ENCODE measurements at places on chromosomes 5 and 9.

GRCh38 chr5:36441280-36441679, 139.6 kb upstream of the RANBP3L start:
- DNase-seq = no peak

- DNase-seq = no peak
Observed at GRCh38 chr5:58746321-58746720, 163.4 kb downstream of the RAB3C start.

DNA sequence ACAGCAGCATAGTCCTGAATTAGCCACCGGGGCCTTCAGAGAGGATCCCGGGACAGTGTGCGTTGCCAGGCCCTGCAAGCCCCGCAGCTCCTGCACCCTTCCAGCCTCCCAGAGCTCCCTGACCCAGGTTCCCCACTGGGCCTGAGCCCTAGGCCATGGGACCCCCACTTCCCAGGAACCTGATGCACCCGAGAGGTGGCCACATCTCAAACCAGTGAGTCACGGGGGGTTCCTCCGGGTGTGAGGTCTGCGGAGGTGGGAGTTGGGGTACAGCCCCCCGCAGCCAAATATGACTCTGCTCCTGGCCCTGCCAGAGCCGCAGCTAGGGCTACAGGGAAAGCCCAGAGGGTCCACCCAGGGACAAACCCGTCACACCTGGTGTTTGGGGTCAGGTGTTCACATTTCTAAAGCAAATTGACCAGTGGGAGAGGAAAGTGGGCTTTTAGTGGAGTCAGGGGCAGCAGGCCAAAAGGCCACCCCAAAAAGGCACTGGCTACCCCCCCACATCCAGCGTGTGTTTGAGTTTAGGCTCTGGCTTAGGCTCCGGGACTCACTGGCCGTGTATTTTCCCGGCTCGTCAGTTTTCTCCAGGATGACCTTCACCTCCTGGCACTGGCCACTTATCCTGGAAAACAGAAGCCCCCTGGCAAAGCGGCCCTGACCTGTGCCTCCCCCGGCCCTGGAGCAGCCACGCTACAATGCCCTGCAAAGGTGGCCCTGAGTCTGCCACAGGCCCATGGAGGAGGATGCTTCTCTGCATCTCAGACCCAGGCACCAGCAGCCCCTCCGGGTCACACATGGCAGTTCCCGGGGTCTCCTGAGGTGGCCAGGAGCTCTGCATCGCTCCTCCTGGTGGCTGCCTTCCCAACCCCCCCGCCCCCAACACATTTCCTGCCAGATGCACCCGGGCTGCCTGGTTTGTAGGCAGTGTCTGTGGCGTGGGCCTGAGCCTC, 17.4 kb upstream of the OBP2B start:
- no peak for DNase-seq

- no peak for DNase-seq
Observed at GRCh38 chr5:111762895-111763294, 5.9 kb upstream of the NREP start.

DNA sequence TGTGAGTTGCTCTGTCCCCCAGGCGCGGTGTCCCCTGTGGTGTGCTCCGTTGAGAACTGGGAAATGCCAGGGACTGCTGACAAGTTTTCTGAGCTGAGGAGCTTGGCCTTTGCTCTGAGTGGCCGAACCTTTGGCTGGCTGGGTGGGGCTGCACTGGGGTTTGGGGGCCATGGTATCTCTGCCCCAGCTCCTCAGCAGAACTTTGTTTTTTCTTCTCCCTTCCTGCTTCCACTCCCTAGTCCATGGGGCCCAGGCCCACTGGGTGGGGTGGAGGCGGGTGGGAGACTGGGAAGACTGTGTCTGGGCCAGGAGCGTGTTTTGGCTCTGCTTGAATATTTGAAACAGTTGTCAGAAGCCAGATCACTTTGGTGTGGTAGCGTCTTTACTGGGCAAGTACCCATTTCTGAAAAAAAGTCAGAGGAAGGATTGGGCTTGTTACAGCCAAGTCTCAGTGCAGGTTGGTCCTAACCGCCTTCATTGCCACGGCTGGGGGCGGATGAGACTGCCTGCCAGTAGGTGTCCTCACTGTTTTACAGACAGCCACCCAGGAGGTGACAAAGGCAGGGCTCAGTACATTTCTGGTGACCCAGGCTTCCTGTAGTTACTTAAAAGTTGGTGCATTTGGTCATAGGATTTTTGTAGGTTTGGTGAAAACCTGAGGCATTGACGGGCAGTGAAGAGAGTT, 92.7 kb downstream of the DAB2IP start:
- DNase-seq = peak; percentile 23

DNA sequence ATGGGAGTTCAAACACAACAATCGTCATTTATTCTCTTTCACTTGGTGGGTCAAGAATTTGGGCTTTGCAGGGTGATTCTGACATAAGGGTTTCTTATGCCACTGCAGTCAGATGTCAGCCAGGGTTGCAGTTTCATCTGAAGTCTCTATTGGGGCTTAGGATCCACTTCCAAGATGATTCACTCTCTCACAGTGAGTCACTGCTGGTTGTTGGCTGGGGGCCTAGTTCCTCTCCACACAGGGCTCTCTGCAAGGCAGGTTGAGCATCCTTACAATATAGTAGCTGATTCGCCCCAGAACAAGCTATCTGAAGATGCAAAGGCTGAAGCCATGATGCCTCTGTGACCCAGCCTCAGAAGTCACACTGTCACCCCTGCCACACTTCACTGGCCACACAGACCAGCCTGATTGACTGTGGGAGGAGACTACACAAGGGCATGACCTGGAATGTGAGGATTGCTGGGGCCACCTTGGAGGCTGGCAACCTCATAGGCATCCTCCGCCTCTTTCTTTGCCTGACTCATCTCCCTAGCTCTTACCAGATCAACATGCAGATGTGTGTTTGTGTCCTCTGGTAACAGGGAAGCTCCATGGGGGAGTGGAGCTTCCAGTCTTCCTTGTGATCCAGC, 4.5 kb upstream of the CARD19 start:
- peak; percentile 67 for DNase-seq

- no peak for DNase-seq
Observed at GRCh38 chr9:20015427-20015931, 226.6 kb upstream of the SLC24A2 start.

- DNase-seq = no peak
Observed at GRCh38 chr9:91658513-91659105, 235.0 kb upstream of the NFIL3 start.

DNA sequence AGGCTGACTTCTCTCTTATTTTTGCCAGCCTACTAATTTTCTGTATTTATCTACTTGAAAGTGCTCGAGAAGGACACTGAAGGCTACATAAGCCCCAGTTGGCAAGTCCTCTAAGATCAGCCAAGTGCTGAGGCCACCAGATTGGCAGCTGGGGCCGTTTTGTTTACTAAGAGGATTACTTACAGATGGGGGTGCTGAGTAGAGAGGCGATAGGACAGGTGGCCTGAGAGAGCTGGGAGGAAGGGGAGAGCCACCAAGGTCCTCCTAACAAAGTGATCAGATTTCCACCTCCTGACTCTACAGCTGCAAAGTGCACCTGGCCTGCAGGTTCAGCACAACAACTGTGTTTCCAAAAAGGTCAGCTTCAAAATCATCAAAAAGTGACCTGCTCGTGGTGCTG, 32.9 kb downstream of the FRMD3 start:
- DNase-seq = no peak

DNA sequence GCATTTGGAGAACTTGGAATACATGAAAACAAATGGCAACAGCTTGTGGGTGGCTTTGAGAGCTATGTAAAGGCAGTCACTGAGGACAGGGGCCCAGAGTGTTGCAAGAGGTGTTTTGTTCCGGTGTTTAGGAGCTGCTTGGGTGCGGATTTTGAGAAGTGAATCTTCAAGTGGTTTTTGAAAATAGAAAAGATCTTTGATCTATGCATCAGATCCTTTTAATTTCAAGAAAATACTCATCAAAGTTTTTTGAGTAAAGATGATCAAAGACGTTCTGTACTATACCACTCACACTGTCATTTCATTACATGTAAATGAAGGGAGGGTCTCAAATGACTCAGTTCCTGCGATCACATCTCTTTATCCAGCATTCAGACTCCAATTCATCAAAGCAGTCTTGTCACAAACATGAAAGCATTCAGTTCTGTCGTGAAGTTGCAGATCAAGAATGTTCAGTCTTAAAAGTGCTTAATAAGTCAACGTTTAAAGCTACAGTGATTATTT, 112.5 kb downstream of the WDR41 start:
- DNase-seq = peak; percentile 52

DNA sequence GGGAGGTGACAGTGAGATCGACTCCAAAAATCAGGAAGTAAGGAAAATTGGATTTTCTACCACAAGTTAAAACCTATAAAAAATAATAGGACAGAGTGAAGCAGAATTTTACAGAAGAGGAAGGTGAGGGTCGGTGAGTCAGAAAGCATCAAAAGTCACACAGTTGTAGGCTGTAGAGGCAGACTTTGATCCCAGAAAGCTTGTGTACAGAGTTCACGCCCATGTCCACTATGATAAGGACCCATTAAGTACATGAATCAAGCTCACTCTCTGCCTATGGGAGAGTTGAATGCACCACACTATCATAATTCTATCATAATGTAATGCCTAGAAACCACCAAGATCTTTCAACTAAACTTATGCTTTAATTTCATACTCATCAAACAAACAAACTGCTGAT, 291.2 kb downstream of the PRELID2 start:
- DNase-seq = no peak

GRCh38 chr5:143106174-143106573, 297.3 kb downstream of the NR3C1 start:
- no peak for DNase-seq

DNA sequence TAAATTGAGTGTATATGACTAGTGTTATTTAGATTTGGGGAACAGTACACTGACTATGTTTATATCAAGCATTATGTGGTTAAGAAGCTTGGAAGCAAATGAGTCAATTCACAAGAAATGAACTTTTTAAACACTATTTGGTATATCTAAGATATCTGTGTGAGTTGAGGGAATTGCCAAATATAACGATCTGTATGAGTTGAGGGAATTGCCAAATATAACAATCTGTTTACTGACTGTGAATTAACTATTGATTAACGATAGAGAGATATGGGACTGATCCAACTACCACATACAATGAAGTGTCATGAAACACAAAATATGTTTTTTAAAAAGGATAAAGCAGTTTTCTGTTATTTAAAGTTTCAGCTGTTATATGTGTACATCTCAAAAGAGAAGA, 301.4 kb downstream of the TENT4A start:
- no peak for DNase-seq

DNA sequence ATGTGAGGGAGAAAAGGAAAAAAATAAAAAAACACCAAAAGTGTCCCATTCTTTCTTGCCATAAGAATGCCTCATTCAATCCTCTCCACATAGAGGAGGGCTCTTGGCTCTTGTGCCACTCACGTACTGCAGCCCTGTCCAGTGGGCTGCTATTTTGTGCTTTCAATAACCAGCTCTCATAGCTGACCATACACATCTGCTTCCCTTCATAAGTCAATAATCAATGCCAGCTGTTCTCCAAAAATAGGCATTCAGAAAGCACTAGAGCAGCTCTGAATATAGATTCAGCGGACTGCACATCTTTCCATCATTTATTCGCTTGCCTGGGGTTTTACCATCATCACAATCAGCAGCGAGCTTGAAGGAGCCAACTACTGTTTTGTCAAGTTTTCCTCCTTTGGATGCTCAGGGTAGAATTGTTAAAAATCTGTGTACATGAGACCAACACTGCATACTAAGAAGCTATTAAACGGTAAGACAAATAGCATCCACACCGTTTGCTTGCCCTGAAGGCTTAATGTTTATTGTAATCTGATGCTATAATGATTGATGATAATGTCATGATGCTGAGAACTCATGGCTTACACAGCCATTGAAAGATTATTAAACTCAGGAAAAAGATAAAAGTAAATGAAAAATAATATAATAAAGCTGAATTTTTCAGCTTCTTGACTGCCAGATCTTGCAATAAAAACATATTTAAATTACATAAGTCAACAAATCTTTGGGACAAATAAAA, 80.0 kb downstream of the OXCT1 start:
- DNase-seq = no peak

DNA sequence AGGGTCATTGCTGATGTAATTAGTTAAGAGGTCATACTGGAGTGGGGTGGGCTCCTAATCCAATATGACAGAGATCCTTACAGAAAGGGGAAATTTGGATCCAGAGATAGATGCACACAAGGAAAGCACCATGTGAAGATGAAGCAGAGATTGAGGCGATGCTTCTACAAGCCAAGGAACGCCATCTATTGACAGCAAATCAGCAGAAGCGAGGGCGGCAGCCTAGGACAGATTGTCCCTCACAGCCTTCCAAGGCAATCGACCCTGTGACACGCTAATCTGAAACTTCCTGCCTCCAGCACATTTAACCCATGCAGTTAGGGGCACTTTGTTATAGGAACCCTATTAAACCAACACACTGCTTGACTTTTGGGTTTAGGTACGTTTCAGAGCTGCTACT, 285.1 kb upstream of the DAP start:
- DNase-seq = no peak

- no peak for DNase-seq
Observed at GRCh38 chr5:96125231-96125891, 163.7 kb upstream of the ELL2 start.

GRCh38 chr5:125576822-125577221, 830.4 kb upstream of the ZNF608 start:
- DNase-seq = no peak

- no peak for DNase-seq
Observed at GRCh38 chr9:6777213-6777902, 19.6 kb downstream of the KDM4C start.

GRCh38 chr5:16524286-16524685, 58.7 kb upstream of the ZNF622 start:
- DNase-seq = no peak

GRCh38 chr5:151745071-151745705, 13.2 kb downstream of the ATOX1 start:
- peak; percentile 59 for DNase-seq

DNA sequence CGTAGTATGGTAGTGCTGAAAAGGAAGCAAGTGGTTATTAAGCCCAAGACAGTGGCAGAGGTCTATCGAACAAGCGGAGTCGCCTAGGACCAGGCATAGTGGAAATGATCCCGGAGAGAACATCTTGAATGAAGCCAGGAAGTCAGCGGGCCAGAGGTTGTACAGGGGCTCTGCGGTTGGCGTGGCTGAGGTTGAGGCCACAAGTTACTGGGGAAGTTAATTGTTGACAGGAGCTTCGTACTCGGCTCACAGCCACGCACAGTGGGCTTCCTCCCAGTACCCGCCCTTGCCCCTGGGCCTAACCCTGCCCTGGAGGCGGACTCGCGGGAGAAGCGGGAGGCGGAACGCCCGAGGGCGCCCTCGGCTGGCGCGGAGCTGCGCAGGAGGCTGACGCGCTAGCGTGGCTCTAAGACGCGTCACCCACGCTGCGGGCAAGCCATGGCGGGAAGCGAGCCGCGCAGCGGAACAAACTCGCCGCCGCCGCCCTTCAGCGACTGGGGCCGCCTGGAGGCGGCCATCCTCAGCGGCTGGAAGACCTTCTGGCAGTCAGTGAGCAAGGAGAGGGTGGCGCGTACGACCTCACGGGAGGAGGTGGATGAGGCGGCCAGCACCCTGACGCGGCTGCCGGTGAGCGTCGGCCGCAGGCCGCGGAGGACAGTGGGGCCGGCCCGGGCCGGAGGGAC, at the start of gene FBXO4:
FBXO4 (plus strand) TSS at position 410 of the 683 bp plus-strand sequence; CDS start at position 439, 29 bp downstream.
- DNase-seq = peak; percentile 86

- peak; percentile 51 for DNase-seq
Observed at GRCh38 chr5:119367502-119368237, 11.9 kb downstream of the TNFAIP8 start.

- no peak for DNase-seq
Observed at GRCh38 chr9:125436613-125437443, 175.2 kb downstream of the GAPVD1 start.

- DNase-seq = no peak
Observed at GRCh38 chr9:33439731-33440130, 7.7 kb downstream of the AQP3 start.
